HS-5 (cell line): ENCODE measurements at places on chromosomes 7 and 10.

- no peak for DNase-seq
These were observed 170.1 kb downstream of the PKD1L1 start for GRCh38 chr7:47778153-47778661.

GRCh38 chr10:96494694-96495093 is 19.0 kb downstream of the TLL2 start:
- DNase-seq: no peak

DNA sequence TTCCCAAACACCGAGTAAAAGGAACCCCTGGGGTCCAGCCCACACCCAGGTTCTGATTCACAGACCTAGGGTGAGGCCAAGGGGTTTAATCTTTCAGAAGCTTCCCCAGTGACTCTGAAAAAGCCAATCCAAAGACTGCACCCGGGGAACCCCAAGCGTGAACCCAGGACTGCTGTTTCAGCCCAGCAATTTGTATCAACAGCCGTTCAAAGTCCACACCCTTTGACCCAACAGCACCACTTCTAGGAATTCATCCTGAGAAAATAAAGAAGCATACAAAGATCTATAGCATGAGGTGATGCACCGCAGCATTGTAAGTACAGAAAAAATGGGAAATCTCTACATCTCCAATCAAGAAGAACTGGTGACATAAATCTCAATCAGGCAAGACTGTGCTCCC is 24.4 kb downstream of the DLG5 start:
- no peak for DNase-seq

DNA sequence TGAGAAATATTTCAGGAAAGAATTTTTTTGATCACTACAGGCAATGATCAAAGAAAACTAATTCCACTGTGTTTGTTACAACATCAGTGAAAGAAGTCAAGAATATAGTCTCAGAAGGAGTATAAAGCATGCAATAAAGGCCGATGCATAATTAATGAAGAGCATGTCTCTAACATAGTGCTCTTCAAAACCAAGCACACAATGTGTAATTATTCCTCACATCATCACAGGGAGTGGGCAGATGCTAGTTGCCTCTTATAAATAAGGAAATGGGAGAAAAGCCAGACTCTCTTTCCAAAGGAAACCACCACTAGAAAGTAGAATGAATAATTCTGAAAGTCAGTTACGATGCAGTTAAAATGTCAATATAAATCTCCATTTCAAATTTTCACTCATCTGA is 220.1 kb downstream of the TEX36 start:
- no peak for DNase-seq

GRCh38 chr10:30059209-30060107 is at the start of gene JCAD:
Gene JCAD (minus strand): TSS chr10:30059586. CDS start chr10:30047812, 11,774 bp downstream.
- no peak for DNase-seq

- DNase-seq: no peak
These were observed 160.2 kb downstream of the BICC1 start for GRCh38 chr10:58672845-58673244.

- DNase-seq: no peak
These were observed 65.7 kb downstream of the GTF2IRD1 start for GRCh38 chr7:74519395-74519794.

- DNase-seq: no peak
These were observed 342.6 kb upstream of the ZMIZ1 start for GRCh38 chr10:78726171-78726570.

DNA sequence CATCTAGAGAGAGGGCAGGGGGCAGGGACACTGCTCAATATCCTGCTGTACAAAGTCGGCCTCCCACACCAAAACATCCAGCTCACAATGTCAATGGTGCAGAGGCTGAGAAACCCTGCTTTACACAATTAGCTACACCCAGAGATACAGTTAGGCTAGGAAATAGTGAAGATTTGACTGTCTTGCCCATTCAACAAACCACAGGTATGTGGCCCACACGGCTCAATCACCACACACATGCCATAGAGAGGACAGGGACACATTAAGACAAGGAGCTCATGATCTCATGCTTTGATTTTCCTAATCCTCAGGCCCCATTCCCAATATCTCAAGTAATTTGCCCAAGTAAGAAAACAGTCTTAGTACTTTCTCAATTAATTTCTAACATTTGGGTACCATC is 110.4 kb downstream of the OSBPL3 start:
- peak; percentile 29 for DNase-seq

DNA sequence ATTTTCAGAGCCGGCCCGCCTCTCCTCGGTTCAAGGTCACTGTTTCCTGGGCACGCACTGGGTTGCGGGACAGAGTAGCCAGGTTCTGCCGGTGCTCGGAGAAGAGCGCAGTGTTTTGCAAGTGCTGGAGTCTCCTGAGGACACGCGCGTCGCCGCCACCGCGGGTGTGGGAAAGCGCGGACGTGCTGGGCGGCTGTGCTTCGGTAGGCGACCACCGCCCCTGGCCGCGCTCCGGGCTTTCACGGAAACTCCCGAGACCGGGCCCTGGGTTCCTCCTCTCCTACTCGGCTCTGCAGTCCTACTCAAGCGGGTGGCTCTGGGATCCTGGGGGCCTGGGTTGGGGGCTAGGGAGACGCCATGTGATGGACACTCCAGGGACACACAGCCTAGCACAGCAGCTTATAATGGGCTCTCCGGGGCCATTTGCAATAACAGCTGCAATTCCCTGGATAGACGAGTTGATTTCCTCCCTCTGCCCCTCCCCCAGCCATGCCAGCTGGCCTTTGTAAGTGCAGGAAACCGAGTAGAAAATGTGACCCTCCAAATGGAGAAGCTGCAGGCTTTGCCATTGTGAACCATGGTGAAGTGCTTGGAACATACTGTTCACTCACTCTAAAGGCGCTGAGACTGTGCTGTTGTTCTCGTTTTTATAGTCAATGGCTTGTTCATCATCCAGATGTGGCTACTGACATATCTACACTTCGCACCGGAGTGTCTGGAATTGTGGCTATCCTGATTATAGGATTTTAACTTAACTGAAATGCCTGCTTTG is 2.1 kb downstream of the FRAT1 start:
- DNase-seq: no peak

GRCh38 chr10:62165803-62166202 is 102.8 kb downstream of the RTKN2 start:
- DNase-seq: no peak

DNA sequence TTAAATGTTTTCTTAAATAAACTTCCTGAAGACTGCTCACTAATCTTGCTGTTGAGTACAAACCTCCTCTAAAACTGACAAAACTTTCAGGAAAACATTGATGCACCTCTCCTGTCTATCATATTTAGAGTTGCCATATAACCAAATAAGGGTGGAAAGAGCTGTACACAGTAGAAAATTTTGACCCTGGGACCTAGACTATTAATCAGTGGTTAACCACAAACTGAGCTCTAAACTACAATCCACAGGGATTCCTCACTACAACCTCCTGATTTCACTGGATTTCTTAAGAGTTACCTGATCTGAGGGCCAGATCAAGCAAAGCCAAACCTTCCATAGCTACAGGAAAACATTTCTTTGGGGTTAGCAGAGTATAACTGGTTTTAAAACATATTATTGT is 39.9 kb upstream of the WNT16 start:
- DNase-seq: no peak

DNA sequence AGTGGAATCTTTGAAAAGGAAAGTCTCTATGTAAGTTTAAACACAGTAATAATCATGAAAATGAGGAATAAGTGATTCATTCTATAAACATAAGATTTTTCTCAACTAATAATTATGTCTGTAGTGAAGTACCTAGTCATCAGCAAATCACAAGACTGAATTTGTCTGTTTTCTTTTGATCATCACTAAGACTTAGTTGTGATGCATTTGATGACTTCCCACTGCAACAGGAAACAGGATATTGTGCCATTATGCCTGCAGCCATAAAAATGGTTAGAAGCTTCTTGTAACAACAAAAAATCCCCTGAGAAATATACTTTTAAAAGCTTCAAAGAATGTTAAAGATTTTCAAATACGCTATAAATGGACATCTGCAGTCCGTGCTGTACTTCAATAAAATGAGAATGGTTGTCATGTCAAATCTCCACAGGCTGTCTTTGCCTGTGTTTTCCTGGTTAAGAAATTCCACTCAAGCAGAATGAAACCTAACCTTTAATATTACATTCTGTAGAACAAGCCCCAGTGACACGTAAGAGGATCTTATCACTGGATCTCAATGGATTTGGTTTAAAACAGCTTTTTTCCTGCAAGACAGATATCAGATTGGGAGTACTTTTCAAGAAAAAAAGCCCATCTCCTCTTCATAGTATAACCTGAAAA is 1262.3 kb upstream of the PHF14 start:
- DNase-seq: no peak

DNA sequence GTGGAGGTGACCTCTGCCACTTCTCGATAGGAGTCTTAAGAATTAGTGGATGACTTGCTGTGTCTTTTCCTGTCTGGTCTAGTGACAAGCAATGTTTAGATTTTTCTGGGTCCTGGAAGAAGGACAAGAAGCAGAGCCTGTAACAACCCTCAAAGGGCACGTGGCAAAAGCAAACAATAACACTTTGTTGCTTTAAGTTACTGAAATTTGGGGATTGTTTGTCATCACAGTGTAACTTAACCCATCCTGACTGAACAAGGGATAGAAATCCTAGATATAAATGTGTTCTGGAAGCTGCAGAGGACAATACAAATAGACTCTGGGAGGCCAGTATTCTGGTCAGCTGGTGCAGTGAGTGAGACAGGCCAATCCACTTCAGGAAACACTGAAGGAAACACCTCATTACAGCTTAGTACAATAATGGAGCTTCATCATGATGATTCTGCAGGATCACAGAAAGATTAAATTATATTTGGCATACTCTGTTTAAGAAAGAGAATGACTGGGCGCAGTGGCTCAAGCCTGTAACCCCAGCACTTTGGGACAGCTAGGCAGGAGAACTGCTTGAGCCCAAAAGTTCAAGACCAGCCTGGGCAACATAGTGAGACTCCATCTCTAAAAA is 23.3 kb downstream of the ENKUR start:
- no peak for DNase-seq

- DNase-seq: no peak
These were observed 260.5 kb upstream of the MKLN1 start for GRCh38 chr7:131067220-131067619.

DNA sequence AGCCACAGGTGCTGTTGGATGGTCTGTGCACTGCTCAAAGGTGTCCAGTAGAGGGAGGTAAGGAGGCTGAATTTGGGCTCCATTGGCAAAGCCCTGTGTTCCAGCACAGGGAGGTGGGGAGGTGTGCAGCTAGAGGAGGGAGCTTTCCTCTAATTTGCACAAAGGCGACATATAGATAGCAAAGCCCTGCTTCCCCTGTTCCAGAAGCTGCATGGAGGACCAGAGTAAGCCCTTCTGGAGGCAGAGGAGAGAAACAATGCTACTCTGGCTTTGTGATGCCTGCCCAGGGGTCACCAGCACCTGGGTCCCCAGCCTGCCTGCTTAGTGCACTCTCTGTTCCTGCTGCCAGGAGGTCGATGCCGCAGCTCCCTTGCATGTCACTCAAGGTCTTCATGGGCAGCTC is 3.4 kb upstream of the ARHGAP22 start:
- no peak for DNase-seq

- DNase-seq: no peak
These were observed 1.3 kb downstream of the OGDHL start for GRCh38 chr10:49760789-49761188.

- DNase-seq: peak; percentile 64
These were observed 104.3 kb upstream of the CAV2 start for GRCh38 chr7:116395141-116395791.

DNA sequence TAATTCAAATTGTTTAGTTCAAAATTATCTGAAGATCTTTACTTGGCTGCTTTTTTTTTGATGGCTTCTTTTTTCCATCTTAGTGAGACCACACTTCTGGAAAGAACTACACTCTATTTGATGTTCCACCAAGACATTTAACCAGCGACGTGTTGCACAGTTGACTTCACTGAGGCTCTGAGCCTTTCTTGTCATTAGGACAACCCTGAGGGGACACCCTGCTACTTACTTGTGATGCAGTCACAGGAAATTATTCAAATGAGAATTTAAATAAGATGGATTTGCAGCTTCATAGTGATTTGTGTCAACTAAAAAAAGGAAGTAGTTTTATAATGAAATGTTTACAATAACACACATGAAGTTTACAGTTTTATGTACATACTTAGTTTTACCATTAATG is 25.6 kb upstream of the PIK3CG start:
- DNase-seq: no peak

GRCh38 chr7:116197360-116197759 is 13.0 kb upstream of the TES start:
- no peak for DNase-seq

DNA sequence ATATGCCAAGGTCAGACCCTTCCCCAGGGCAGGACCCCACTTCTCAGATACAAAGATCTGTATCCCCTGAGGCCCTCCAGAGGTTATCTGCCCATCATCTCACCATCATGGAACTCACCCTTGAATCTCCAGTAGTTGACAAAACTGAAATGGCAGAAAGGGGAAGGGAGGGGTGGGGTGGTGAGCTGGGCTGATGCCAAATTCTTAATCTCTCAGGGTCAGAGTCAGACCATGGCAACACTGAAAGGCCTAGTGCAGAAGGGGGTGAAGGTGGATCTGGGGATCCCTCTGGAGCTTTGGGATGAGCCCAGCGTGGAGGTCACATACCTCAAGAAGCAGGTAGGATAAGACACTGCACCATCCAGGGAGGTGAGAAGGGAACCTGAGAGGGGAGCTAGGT is 3.1 kb downstream of the CNPY4 start:
- no peak for DNase-seq

DNA sequence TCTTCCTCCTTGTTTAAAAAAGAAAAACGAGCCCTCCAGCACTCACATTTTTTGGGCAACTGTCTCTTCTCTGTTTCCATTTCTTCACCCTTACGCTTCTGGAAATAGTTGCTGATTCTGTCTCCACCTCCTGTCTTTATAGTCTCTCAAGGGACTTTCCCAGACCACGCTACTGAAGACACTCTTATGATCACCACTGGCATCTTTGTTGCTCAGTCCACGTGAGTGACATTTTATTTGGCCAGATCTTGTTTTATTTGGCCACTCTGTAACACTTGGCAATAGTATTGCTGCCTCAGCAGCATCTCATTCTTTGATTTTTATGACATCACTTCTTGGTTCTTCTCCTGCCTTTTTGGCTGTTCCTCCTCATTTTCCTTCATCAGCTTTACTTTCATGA is 21.6 kb upstream of the NME8 start:
- DNase-seq: no peak

- no peak for DNase-seq
These were observed 283.4 kb upstream of the AOAH start for GRCh38 chr7:37007691-37008090.

- DNase-seq: no peak
These were observed 81.0 kb downstream of the HACD1 start for GRCh38 chr10:17536221-17536620.

DNA sequence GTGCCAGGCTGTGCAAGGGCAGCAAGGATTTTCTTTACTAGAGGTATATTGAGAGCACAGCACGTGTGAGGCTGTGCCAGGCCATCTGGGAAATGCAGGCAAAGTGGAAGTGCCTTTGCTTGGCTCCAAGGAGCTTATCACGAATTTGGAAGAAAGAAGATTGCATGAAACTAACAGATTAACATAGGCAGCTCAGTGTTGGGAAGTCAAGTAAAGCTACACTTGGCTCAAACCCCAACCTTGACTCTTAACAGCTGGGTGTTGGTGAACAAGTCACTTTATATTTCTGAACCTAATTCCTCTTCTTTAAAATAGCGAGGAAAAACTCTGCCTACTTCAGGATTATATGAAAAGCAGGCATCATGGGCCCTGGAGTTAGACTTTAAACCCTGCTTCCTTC is 105.2 kb downstream of the PLCE1 start:
- no peak for DNase-seq
